ENCODE measurements at places on chromosomes 11 and 22. TPM values are rescaled to one million over a fixed set of nuclear protein-coding genes. Genes with fewer than 3 reads are reported as not detected.

DNA sequence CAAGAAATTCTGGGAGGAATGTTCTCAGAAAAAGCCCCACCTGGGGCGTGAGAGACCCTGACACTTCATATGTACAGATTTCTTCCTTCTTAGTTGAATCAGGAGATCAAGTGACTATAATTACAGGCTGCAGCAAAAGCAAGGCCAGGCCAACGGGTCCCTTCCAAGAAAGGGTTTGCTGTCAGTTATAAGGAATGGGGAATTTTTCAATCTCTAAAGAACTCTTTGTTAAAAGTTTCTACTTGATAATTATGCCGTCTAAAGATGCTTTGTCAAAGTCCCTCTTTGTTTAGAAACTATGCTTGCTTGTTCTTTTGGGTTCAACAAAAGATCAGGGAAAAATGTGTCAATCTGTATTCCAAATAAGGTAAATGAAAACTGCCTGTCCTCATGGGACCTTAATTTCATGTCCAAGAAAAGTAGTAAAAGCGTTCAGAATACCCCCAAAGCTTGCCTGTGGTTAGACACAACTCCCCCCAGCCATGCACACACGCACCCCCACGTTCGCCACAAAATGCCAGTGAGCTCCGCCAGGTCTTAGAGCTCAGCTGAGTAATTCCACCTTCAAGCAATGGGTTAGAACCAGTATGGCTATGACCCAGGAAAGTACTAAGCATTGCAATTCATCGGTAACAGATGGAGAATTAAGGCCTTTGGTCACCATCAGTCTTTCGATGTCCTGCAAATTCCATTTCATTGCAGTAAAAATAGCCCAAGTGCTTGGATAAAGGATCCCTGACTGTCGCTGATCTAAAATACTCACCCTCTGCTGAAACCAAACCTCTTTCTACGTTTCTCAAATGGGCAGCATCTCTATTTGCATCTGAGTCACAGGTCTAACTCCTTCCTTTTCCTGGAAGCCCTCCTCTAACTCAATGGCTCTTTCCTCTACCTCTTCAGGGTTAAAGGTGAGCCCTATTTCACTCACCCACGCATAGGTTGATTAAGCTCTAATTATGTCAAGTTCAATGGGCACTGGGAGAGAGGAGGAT is 419.2 kb upstream of the SYN3 start:
- no peak overlapping the region for H3K4me3 ChIP-seq
- no peak for DNase-seq
- no peaks in the 10 kb centered on the region for H3K4me1 ChIP-seq
- H3K27ac ChIP-seq = no peak overlapping the region
- H3K27me3 ChIP-seq = no peaks in the 10 kb centered on the region
- no peaks in the 10 kb centered on the region for H3K36me3 ChIP-seq

GRCh38 chr11:23112987-23113886 is 253.0 kb upstream of the CCDC179 start:
- H3K4me3 ChIP-seq = no peak overlapping the region
- H3K27me3 ChIP-seq = no peaks in the 10 kb centered on the region
- no peaks in the 10 kb centered on the region for H3K4me1 ChIP-seq
- H3K27ac ChIP-seq = no peak overlapping the region
- DNase-seq = no peak
- H3K36me3 ChIP-seq = no peaks in the 10 kb centered on the region

DNA sequence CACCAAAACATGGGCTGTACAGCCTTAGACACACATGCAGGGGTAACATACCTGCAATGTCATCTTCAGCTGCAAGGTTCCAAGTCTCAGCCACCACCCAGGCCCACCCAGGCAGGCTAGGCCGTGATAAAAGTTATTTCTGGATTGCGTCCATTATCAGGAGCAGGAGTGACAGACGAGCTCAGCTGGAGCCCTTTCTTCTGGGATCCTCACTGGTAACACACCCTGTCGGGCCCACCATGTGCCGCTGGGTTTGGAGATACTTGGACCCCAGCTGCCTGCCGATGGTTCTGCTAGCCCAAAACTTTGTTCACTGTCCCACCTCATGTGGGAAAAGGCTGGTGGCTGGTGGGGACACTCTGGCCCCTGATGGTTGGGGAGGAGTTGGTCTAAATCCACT is 24.8 kb downstream of the TMPRSS5 start:
- no peak for DNase-seq
- H3K4me3 ChIP-seq = no peak overlapping the region
- H3K4me1 ChIP-seq = no peaks in the 10 kb centered on the region
- H3K27me3 ChIP-seq = no peaks in the 10 kb centered on the region

CEP164 gene
- total RNA-seq = 21.6 TPM

DNA sequence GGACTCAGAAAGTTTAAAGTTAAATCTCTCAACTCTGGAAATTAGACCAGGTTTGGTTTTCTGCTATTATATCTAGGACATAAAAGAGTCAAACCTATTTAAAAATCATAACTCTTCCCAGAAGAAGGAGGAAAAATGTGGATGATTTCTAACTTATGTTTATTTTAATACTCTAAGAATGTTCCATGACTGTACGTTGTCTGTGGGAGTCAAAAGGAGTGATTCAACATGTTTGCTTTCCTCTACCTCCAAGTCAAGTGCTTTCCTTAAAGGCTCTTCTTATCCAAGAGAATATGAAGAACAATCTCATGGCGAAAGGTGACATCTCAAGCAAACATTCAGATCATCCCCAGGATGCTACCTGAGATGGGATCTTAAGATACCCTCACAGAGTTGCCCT is 21.6 kb downstream of the OR51E1 start:
- DNase-seq = no peak
- H3K27me3 ChIP-seq = no peaks in the 10 kb centered on the region
- H3K27ac ChIP-seq = no peak overlapping the region
- no peak overlapping the region for H3K4me3 ChIP-seq

SAMM50 gene
- 22.3 TPM for total RNA-seq

Measured in vagina (tissue), 2 donors.